Kidney epithelial cell (primary cell): ENCODE measurements at places on chromosomes 6 and 20.

- no peak for DNase-seq
Observed at GRCh38 chr20:41304424-41305079, 13.0 kb downstream of the ZHX3 start.

- no peak for DNase-seq
Observed at GRCh38 chr6:169213814-169214520, 39.7 kb downstream of the THBS2 start.

- DNase-seq: no peak
Observed at GRCh38 chr6:142945446-142946180, 637 bp upstream of the HIVEP2 start.

- DNase-seq: no peak
Observed at GRCh38 chr6:91539456-91539855, 952.6 kb upstream of the MAP3K7 start.

DNA sequence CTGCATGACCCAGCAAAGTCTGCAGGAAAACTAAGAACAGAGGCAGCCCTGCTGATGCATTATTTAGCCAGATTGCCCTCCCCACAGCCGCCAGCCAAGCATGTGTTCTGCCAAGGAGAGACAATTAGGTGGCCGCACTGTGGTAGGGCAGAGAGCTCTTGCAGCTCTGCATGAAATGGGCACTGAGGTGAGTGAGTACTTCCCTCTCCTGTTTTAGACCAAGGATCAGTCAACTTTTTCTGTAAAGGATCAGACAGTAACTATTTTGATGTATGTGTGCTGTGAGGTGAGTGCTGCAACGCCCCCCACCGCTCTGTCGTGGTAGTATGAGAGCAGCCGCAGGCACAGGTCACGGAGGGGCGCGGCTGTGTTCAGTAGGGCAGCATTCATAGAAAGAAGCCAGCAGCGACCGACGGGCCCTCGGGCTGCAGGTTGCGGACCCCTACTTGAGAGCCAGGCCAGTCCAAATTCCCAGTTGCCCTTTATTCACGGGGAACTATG, 23.8 kb upstream of the FAM50B start:
- DNase-seq: no peak

DNA sequence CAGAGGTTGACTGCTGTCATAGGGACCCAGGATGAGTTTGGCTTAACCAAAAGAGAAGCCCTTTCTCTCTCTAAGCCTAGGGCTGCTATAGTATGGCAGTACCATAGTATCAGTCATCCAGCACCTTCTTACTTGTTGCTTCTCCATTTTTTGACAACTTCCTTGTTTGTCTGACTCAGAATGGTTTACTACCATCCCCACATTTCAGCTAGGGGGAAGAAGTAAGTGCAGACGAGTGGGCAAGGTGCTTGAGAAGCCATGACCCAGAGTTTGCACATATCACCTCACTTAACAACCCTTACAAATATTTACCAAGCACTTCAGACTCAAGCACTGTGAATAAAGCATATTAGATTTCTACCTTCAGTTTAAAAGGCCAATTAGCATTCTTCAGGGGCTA, 289.9 kb upstream of the TSHZ2 start:
- DNase-seq: no peak

- no peak for DNase-seq
Observed at GRCh38 chr20:49320460-49320859, 42.6 kb upstream of the ZNFX1 start.

DNA sequence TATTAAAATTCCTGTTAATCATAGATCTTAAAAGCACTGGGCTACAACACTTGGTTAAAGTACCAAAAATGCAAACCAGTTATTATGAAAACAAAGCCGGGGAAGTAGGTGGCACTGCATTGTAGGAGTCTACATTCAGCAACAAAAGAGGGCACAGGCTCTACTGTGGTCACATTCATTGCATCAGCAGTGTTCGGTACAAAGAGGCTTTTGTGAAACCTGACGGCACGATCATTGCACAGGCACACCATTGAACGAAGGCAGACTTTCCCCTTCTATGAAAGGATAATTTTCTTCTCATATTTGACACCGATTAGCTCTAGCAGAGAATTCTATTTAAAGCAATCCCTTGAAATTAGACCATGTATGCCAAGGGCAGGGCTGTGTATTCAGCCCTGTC, 44.6 kb upstream of the AGPAT4 start:
- DNase-seq: no peak

GRCh38 chr6:106495014-106495413, 134.3 kb downstream of the RTN4IP1 start:
- no peak for DNase-seq
